ENCODE measurements at places on chromosomes 1 and 21. TPM values are rescaled to one million over a fixed set of nuclear protein-coding genes. Genes with fewer than 3 reads are reported as not detected.

GRCh38 chr1:224767031-224767430 lies 150.9 kb downstream of the CNIH3 start:
- no peak for DNase-seq

DNA sequence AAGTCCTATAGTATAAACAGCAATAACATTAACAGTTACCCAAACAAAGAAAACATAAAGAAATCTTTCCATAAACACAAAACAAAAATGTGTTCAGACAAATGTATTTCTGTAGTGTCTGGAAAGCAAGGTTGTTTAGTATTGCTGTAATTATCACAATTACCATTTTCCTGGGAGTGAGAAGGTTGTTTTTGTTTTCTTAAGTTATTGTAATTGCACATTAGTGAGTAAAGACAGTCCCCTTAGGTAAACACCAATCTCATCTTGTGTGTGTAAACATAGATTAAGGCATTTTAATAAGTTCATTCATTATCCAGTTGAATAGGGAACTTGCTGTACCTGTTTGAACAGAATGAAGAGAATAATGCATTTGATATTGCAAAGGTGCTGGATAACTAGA lies 356.9 kb upstream of the ADGRL4 start:
- DNase-seq: no peak

GRCh38 chr1:210321552-210321951 lies 7.2 kb upstream of the HHAT start:
- DNase-seq: no peak

- no peak for DNase-seq
Measured at GRCh38 chr1:58904299-58905125, 120.7 kb upstream of the JUN start.

DNA sequence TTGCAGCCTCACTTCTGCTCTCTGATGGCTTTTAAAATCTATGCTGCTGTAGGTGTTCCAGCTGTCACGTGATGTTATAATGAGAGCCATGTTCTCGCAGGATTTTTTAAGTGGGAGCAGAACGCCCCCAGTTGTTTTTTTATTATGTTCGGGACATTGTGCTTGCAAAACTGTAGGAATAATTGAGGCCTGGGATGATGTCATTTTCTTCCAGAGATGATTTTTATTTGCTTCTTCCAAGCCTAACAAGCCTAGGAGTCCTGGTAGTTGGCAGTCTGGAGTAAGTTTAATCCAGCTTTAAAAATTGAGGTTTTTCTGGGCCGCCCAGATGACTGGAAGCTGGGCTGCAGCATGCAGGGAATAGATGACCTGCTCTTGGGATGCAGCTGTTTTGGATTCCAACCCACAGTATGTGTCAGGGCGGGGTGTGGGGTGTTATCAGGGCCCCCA lies 34.6 kb upstream of the CHIT1 start:
- no peak for DNase-seq

DNA sequence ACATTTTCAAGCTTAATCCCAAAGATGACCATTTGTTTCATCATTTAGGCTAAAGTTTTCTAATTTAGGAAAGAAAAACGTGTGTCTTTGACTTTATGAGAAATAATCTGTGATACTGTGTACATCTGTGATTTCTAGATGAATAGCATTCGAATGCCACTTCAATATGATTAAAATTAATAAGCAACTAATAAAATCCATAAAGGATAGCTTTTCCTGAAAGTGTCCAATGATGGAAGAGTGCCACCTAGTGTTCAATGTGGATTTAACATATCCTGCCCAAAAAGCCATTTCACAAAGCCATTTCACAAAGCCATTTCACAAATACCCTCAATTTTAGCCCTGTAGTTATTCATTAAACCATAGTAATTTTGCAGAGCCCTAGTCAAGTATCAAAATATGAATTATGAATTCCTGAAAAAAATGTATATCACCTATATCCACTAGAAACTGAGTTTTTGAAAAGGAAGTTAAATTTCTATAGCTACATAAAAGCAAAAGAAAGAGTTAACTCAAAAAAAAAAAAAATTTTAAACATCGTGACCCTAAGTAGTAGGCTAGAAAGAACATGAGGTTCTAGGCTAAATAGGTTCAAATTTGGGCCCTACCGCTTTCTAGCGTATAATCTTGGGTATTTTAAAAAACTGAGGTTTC lies 19.1 kb downstream of the NME7 start:
- DNase-seq: no peak

- DNase-seq: no peak
Measured at GRCh38 chr1:2234762-2235113, 6.6 kb downstream of the SKI start.

GRCh38 chr1:3590139-3590763 lies 21.1 kb downstream of the MEGF6 start:
- no peak for DNase-seq

- no peak for DNase-seq
Measured at GRCh38 chr1:111596499-111596898, 23.1 kb upstream of the RAP1A start.

DNA sequence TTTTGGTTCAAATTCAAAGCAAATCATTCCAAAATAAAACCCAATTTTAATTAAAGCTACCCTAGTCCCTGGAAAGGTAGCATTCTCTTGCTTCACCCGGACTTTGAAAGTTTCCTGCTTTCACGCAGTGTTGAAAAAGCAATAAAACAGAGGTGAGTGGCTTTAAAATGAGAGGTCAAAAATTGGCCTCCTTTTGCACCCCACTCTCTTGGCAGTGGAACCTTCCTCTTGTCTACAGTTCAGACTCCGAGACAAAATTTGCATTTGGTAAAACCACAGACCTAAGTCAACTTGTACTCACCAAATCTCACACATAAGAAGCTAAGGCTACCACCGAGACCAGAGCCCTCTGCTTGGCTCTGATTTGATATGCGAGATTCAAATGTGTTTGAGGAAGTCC lies 252.7 kb downstream of the TTLL7 start:
- no peak for DNase-seq

DNA sequence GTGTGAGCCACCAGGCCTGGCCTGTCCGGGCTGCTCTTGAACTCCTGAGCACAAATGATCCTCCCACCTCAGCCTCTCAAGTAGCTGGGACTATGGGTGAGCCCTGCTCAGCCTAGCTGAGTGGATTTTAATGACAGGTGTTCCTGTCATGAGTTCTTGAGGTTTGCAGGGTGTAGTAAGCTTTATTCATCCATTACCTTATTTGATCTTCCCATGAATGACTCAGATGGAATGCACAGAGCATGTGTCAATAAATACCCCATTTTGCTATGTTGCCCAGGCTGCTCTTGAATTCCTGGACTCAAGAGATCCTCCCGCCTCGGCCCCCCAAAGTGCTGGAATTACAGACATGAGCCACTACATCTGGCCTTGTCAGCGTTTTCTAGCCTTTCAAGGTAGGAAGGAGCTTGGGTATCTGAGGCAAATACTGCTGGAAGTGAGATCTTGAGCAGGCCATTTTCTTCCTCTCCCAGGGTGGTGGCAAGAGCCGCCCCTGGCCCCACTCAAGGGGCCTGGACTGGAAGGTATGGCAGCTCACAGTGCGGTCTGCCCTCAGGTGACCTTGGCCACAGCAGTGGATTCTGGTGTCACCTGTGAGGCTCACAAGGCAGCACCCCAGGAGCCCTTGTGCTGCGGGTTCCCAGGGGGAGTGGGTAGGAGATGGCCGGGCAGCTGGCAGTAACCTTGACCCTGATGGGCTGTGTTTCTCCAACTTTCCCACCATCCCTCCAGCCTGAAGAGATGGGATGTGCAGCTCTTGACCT lies 20.0 kb downstream of the PIK3CD start:
- DNase-seq: peak; percentile 8

GRCh38 chr1:22277662-22278061 lies 134.8 kb upstream of the WNT4 start:
- DNase-seq: no peak

- no peak for DNase-seq
Measured at GRCh38 chr1:177137814-177138213, 26.7 kb downstream of the ASTN1 start.

- no peak for DNase-seq
Measured at GRCh38 chr1:84390226-84390625, 8.1 kb upstream of the DNASE2B start.

DNA sequence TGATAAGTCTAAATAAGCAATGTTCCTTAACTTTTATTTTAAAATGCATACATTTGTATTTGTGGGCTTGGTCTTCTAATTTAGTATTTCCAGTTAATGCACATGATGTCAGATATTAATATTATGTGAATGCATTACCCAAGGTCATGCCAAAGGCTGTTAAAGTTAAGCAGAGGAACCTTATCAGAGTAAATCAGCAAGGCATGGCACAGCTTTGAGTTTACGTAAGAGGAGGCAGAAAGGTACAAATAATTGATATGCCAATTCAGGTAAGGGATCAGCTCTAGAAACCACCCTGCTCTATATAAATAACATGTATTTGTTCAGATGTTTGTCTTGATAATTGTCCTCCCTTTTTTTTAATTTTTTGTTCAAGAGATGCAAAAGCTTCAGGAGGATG lies 64.5 kb upstream of the CHRM3 start:
- DNase-seq: no peak

DNA sequence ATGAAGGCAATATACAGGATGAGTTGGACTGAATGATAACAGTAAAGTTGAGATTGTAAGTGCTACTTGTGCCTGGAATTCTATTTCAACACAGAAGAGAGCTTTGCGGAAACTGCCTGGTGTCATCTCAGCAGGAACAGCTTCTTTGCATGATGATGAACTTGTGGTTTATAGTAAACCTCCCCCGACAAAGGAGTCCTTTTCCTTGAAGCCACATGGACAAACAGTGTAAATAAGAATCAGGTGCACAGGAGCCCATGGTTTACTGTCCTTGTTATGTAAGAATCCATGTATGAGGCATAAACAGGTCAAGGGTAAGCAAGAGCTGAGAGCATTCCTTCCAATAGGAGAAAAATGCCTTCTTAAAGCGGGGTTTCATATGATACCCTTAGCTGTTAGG lies 66.2 kb downstream of the PCNX2 start:
- no peak for DNase-seq

GRCh38 chr21:36466061-36466511 lies 13.8 kb downstream of the CLDN14 start:
- DNase-seq: no peak

The ETV3L gene
- total RNA-seq: not detected

The IL24 gene
- not detected for total RNA-seq

The S100A5 gene
- not detected for total RNA-seq

The IGSF9 gene
- total RNA-seq: not detected

The KIRREL1 gene
- total RNA-seq: 6.5 TPM

The KCNJ9 gene
- total RNA-seq: 0.06 TPM

The EPS15 gene
- total RNA-seq: 73.5 TPM

The PTPN22 gene
- total RNA-seq: 0.16 TPM
